ENCODE measurements at places on chromosomes 16 and 17.

- H3K4me1 ChIP-seq = peaks cover 12% of the 10 kb centered on the region
- no peaks in the 10 kb centered on the region for H3K27me3 ChIP-seq
- DNase-seq = no peak
- H3K36me3 ChIP-seq = no peaks in the 10 kb centered on the region
- no peak overlapping the region for H3K4me3 ChIP-seq
- no peak overlapping the region for H3K27ac ChIP-seq
Measured at GRCh38 chr16:27265982-27266381, 2.6 kb downstream of the NSMCE1 start.

DNA sequence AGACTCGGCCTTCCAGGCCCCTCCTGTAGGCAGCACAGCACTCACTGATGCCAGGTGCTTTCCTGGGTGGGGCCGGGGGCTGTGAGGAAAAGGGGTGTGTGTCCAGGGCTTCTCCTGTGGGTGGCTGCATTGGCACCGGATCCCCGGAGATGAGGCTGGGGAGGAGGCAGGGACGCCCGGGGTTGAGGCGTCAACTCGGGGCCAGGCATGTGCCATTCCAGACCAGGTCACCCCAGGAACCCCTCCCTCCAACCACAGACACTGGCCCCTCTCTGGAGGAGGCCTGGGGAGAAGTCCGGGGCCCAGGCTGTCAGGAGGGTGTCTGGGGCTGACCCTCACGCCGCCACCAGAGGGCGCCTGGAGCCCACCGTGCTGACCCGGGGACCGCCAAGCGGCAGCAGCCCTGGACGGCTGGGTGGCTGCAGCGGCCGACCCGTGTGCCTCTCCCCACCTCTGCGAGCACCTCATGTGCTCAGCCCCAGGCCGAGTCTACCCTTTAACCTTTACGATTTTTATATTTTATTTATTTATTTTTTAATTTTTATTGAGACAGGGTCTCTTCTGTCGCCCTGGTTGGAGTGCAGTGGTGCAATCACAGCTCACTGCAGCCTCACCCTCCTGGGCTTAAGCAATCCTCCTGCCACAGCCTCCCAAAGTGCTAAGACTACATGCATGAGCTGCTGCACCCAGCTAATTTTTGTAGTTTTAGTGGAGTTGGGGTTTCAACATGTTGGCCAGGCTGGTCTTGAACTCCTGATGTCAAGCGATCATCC, 3.2 kb upstream of the METRN start:
- H3K27ac ChIP-seq = no peak overlapping the region
- no peaks in the 10 kb centered on the region for H3K36me3 ChIP-seq

GRCh38 chr17:13086142-13086769, 68.4 kb upstream of the ELAC2 start:
- no peak overlapping the region for H3K27ac ChIP-seq
- DNase-seq = no peak
- H3K36me3 ChIP-seq = no peaks in the 10 kb centered on the region

- no peaks in the 10 kb centered on the region for H3K4me1 ChIP-seq
- DNase-seq = no peak
- no peaks in the 10 kb centered on the region for H3K27me3 ChIP-seq
- no peak overlapping the region for H3K27ac ChIP-seq
- H3K36me3 ChIP-seq = no peaks in the 10 kb centered on the region
- H3K4me3 ChIP-seq = no peak overlapping the region
Measured at GRCh38 chr17:17605729-17606088, 14.2 kb upstream of the PEMT start.

DNA sequence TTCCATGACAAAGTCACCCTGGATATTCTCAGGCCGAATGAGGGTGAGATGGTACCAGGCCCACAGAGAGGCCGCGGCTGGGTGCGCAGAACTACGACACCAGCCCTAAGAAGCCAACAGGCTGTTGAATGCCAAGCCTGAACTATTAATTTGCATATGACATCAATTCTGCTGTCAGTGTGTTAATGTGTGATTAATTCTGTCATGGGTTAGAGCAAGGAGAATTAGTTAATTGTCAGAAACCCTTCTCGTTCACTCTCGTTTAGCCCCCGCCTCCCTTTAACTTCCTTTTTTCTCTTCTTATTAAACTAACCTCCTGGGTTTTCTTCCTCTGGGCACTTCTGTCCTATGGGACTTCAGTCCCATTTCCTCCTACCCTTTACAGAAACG, 123.4 kb downstream of the ZFHX3 start:
- no peak for DNase-seq
- H3K27me3 ChIP-seq = no peaks in the 10 kb centered on the region
- no peak overlapping the region for H3K27ac ChIP-seq
- H3K4me1 ChIP-seq = peaks cover 4% of the 10 kb centered on the region
- no peaks in the 10 kb centered on the region for H3K36me3 ChIP-seq

- no peak overlapping the region for H3K4me3 ChIP-seq
- H3K27me3 ChIP-seq = no peaks in the 10 kb centered on the region
- no peak for DNase-seq
- peaks cover 15% of the 10 kb centered on the region for H3K4me1 ChIP-seq
Measured at GRCh38 chr16:57577691-57578224, 35.3 kb downstream of the ADGRG5 start.

- H3K4me3 ChIP-seq = no peak overlapping the region
- no peak overlapping the region for H3K27ac ChIP-seq
- no peaks in the 10 kb centered on the region for H3K36me3 ChIP-seq
- H3K4me1 ChIP-seq = no peaks in the 10 kb centered on the region
- no peak for DNase-seq
- no peaks in the 10 kb centered on the region for H3K27me3 ChIP-seq
Measured at GRCh38 chr17:58875261-58875660, 119.6 kb downstream of the PPM1E start.

DNA sequence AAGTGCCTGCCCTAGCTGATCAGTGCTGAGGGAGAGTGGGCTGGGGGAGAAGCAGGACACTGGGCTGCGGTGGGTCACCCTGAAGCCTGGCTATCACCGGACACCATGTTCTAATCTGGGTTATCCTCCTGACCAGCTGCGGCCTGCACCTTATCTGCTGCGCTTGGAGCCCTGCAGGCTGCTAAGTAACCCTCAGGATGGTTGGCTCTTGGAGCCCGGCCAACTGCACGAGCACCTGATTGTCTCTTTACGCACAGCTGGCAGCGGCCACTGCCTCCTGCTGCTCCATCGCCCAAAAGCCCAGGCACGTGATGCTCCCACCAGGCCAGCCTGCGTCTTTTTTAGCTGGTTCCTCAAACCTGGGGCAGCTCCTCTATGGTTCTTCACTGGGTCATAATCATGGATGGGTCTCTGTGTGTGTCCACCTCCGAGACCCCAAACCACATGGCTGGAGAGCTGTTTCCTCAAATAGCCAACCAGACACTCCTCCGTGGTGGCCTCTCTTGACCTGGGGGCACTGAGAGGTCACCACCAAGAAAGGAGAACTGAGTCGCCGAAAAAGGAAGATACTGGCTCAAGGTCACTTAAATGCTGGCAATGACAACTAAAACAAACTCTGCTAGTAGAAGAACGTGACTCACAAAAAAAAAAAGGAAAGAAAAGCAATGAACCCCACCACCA, 21.7 kb downstream of the SPHK1 start:
- no peak overlapping the region for H3K27ac ChIP-seq
- no peak for DNase-seq
- H3K4me3 ChIP-seq = no peak overlapping the region
- no peaks in the 10 kb centered on the region for H3K27me3 ChIP-seq
- no peaks in the 10 kb centered on the region for H3K4me1 ChIP-seq

DNA sequence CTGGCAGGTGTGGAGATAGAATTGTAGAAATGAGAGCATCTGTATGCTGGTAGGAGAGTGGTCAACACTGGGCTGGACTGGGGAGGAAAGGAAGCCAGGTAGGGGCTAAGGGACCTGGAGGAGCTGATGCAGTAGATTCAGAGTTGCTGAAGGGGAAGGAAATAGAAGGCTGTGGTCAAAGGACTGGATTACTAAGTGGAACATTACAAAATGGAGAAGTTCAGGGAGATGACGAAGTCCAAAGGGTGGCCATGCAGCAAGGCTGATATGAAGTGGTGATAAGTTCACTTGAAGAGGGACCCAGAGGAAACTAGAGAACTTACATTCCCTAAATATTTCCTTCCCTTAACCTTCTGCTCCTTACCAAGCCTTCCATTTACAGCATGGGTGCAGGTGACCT, 8.6 kb upstream of the CCL2 start:
- no peak overlapping the region for H3K27ac ChIP-seq
- H3K4me1 ChIP-seq = no peaks in the 10 kb centered on the region
- H3K27me3 ChIP-seq = no peaks in the 10 kb centered on the region
- no peak overlapping the region for H3K4me3 ChIP-seq
- no peaks in the 10 kb centered on the region for H3K36me3 ChIP-seq

DNA sequence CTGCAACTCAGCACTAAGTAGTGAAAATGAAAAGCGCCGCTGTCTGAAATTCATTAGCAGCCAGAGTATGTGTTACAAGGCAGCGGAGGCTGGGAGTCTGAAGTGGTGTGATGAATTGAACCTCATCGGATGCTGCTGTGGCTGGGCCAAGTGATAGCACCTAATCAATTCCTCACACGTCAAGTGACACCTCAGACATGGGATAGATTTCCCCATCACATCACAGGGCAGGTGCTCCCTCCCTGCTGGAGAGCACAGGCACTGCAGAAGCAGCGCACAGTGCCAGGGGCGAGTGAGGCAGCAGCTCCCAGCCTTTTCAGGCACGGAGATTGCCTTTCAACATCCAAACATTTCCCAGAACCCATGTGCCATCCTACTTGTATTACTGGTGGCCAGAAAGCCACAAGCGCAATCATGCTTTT, 32.2 kb downstream of the DRC3 start:
- H3K36me3 ChIP-seq = peaks cover 4% of the 10 kb centered on the region
- DNase-seq = no peak
- H3K4me1 ChIP-seq = no peaks in the 10 kb centered on the region
- H3K4me3 ChIP-seq = no peak overlapping the region
- H3K27ac ChIP-seq = no peak overlapping the region

GRCh38 chr16:81994485-81994884, 16.8 kb downstream of the SDR42E1 start:
- no peak overlapping the region for H3K4me3 ChIP-seq
- no peak for DNase-seq
- no peak overlapping the region for H3K27ac ChIP-seq
- H3K4me1 ChIP-seq = no peaks in the 10 kb centered on the region
- H3K36me3 ChIP-seq = peaks cover 6% of the 10 kb centered on the region

DNA sequence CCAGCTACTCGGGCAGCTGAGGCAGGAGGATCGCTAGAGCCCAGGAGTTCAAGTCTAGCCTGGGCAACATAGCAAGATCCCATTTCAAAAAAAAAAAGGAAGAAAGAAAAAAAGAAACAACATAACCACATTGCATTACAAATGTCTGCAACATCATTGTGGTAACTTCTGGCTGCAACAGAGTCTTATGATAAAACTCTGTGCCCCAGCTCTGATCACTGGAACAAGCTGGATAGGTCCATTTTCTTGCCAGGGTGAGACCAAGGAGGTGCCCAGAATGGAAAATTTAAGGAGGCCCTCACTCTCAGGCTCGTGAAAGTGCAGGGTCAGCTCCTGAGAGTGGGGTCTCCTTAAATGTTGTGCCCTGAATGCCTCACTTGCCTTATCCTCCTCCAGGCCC, 37.8 kb upstream of the KDM8 start:
- H3K4me3 ChIP-seq = no peak overlapping the region
- H3K4me1 ChIP-seq = peaks cover 19% of the 10 kb centered on the region
- DNase-seq = no peak
- H3K27me3 ChIP-seq = no peaks in the 10 kb centered on the region
- no peaks in the 10 kb centered on the region for H3K36me3 ChIP-seq
- H3K27ac ChIP-seq = no peak overlapping the region

DNA sequence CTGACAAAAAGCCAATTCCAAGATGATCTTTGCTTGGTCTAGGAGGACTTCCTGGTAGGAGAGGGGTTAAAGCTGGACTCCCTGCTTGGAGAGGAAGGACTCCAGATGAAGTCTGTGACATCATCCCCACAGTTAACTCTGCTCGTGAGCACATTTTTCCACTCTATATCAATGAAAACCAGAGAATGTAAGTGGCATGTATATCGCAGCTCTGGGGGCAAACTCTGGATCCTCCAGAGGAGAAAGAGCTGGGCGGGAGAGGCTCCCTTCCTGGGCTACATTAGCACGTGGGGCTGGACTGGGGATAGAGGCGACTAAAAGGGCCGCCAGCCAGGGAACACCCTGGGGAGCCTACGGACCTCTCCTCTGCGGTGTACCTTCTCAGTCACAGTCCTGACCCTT, 34.1 kb downstream of the HIC1 start:
- peak overlapping the region; percentile 66 for H3K4me3 ChIP-seq
- H3K27me3 ChIP-seq = no peaks in the 10 kb centered on the region
- peaks cover 10% of the 10 kb centered on the region for H3K36me3 ChIP-seq
- H3K4me1 ChIP-seq = peaks cover 29% of the 10 kb centered on the region
- peak overlapping the region; percentile 75 for H3K27ac ChIP-seq

DNA sequence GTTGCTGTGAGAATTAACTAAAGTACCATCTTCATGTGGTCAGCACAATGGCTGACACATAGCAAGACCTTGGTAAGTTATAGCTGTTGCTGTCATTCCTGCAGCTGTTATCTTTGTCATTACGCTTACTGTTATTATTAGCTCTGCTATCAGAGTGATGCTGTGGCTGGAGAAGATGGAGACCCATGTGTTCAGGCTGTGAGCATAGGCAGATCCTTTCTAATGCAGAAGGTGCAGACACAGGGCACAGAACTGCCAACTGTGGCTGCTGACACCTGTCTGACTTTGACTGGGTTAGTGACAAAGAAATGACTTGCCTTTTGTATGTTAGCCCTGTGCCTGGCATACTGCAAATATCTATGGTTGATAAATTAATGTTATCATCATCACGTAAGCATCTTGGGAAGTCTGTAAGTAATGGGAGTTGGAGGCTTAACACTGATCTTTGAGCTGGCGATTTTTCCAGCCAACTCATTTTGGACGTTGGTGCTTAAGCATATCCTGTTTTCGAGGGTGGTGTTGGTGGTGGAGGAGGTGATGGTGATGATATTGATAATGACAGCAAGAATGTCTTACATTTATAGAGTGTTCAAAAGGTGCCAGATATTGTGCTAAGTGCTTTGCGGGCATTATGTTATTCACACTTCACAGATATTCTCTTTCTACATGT, 695.3 kb downstream of the WWOX start:
- H3K27me3 ChIP-seq = no peaks in the 10 kb centered on the region
- H3K4me1 ChIP-seq = no peaks in the 10 kb centered on the region
- H3K36me3 ChIP-seq = no peaks in the 10 kb centered on the region
- DNase-seq = no peak

GRCh38 chr16:85387171-85387507, 226.0 kb upstream of the GSE1 start:
- H3K36me3 ChIP-seq = no peaks in the 10 kb centered on the region
- H3K27ac ChIP-seq = no peak overlapping the region
- H3K27me3 ChIP-seq = peaks cover 3% of the 10 kb centered on the region
- no peaks in the 10 kb centered on the region for H3K4me1 ChIP-seq
- H3K4me3 ChIP-seq = no peak overlapping the region
- DNase-seq = no peak

GRCh38 chr17:51955245-51955644, 203.3 kb downstream of the CA10 start:
- H3K36me3 ChIP-seq = no peaks in the 10 kb centered on the region
- DNase-seq = no peak
- H3K4me1 ChIP-seq = no peaks in the 10 kb centered on the region

All from effector memory CD4-positive, alpha-beta T cell (primary cell).